ENCODE measurements at places on chromosomes 5 and 9. TPM values are rescaled to one million over a fixed set of nuclear protein-coding genes. Genes with fewer than 3 reads are reported as not detected.
A peak's percentile ranks its signal among the peaks of the same experiment; 100 is the strongest.

AUH gene
- total RNA-seq = 29.2 TPM

RNF180 gene
- total RNA-seq = 0.29 TPM

GRCh38 chr9:93134015-93134739 lies at the start of gene NINJ1:
Gene NINJ1, minus strand, starts transcription at chr9:93134251. Its CDS starts 34 bp downstream, at chr9:93134217.
- peak; percentile 80 for DNase-seq

- DNase-seq = no peak
Measured at GRCh38 chr9:123617286-123617685, 261.3 kb downstream of the CRB2 start.

DNA sequence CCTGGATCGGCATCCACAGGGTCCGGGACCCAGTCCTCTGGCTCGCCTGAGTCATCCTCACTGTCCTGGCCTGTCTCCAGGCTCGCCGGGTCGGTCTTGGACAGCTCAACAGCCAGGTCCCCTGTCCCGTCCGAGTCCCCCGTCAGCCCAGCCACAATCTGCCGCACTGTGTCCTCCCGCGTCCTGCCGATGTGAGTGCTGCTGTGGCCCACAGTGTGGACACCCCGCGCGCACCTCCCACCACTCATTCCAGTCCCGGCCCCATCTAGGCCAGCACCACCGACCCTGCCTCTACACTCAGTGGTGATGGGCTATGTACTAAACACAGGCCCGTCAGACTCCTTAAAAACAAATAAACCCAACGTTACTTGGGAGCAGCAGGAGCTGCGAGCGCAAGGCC lies 6.7 kb downstream of the ANAPC2 start:
- no peak for DNase-seq

DNA sequence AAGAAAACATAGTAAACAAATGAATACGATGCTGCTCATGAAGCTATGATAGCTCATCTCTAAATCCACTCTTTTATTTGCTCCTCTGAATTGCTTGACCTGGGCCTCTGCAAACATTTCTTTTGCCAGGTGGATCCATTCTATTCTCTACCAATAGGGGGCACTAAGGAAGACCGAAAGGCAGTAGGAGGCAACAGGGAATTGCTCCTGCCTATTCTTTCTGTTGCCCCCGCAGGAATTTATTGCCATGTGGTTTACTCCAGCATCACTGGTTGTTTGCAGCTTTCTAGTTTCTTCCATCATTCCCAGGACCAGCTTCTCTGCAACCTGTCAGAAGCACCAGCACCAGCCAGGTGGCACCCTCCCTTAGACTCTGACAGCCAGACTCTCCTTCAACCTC lies 5.3 kb downstream of the GAPT start:
- DNase-seq = peak; percentile 55

DNA sequence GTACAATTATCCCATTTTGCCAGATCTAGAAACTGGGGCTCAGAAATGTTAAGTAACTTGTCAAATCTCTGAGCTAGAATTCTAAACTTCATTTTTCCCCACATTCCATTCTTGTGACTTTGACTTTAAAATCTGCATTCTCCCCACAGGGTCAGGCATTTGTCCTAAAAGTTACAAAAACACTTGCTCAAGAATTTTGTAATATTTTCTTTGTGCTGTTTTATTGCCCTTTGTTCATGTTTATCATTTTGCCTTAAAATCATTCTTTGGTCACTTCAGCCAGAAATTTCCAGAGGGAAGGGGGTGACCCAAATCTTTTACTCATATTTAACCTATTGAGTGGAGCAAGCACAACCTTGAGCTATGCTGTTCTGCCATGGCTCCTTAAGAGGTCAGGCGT lies 120.1 kb upstream of the CCL21 start:
- DNase-seq = no peak

GRCh38 chr5:161271816-161272215 lies 274.7 kb downstream of the GABRB2 start:
- no peak for DNase-seq

TMEM167A gene
- total RNA-seq = 32.6 TPM

- no peak for DNase-seq
Measured at GRCh38 chr9:114784721-114785279, 21.0 kb downstream of the TNFSF15 start.

Data from Karpas-422 (cell line).